ENCODE measurements at places on chromosomes 7 and 10.

DNA sequence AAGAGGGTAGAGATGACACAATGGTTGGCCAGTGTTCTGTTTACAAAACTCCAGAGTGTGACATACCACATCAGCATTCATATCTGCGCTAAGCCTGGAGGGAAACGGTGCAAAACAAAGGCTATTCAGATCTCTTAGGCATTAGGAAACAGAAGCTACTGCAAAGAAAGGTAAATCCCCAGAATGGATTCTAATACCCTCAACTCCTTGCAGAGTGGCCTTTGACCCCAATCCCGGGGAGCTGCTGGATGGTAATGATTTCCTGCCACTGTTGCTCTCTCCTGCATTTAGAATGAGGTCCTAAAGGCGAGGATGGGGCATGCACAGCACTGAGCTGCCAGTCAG, 65.2 kb downstream of the AOAH start:
- DNase-seq, result peak; percentile 77

DNA sequence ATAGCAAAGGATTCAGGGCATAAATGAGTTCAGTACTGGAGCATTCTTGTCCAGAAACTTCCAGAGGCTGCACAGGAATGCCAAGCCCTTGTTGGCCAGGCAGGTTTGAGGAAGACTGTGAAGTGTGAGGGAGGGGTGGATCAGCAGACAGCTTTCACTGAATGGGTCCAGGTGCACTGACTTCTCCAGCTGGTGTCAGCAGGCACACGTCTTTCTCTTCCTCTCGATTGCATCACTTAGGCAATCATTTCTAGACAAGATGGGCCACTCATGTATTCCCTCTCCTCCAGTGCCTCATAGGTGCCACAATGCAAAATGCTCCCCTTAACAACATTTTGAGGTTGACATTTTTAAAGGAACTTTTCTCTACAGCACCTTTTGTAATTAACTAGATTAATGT, 15.6 kb upstream of the PLEKHS1 start:
- DNase-seq, result peak; percentile 41

DNA sequence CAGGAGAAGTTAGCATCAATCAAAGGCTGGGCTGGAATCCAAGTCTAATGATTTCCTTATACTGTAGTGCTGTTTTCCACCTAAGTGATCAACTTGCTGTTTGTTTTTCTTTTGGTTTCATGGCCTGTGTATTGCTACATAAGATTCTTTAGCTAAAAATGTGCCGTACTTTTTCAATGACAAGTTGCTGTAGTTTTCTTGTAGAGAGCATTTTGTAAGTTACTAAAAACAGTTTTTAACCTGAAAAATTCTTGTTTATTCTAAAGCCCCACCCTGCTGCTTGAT, 1.3 kb downstream of the HELLS start:
- DNase-seq, result no peak

DNA sequence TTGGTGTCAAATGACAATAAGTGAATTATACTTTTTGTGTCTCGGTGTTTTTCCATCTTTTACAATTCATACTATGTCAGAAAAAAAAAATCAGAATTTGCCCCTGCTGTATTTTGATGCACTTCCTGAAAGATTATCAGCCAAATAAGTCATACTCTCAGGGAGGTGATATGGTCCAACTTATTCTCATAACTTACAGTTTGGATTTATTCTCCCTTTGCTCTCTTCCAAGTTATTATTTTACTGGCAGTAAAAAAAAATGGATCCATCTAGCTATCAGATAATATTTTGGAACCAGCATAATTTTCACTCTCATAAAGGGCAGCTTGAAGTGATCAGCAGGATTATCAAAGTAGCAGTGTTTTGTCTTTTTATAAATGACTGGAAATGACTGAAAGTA, 337.1 kb downstream of the BMPER start:
- no peak for DNase-seq

GRCh38 chr7:19648791-19649190, 60.0 kb downstream of the POLR1F start:
- no peak for DNase-seq

- DNase-seq, result no peak
Observed at GRCh38 chr7:48046458-48046857, 11.1 kb downstream of the C7orf57 start.

All from NCI-H2029 treated with DMSO at 0.1 percent for 48 hours (cell line).